ENCODE measurements at places on chromosomes 16 and 17. TPM values are rescaled to one million over a fixed set of nuclear protein-coding genes. Genes with fewer than 3 reads are reported as not detected.

GRCh38 chr17:60358606-60359225 is 33.2 kb downstream of the USP32 start:
- H3K27ac ChIP-seq, result no peak overlapping the region
- peaks cover 29% of the 10 kb centered on the region for H3K4me1 ChIP-seq
- no peaks in the 10 kb centered on the region for H3K27me3 ChIP-seq
- no peaks in the 10 kb centered on the region for H3K36me3 ChIP-seq
- no peak for DNase-seq

DNA sequence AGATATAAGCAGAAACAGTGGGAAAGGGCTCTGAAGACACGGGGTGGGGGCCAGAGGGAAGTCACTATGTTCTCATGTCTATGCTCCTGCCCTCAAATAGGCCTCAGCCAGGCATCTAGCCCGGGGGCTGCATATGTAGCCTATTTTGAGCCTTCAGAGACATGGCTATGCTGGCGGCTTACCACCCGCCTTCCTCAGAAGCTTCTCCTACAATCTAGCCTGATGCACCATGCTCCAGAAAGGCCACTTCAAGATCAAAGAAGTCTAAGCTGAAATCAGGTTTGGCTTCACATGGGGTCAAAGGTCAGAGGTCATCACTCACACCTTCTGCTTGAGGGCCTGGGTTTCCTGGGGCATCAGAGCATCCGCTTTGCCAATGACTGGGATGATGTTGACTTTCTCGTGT is 1.6 kb downstream of the SEPTIN1 start:
- peaks cover 19% of the 10 kb centered on the region for H3K4me1 ChIP-seq
- no peaks in the 10 kb centered on the region for H3K27me3 ChIP-seq
- no peak overlapping the region for H3K4me3 ChIP-seq
- H3K36me3 ChIP-seq, result no peaks in the 10 kb centered on the region
- no peak for DNase-seq

GRCh38 chr16:31265329-31266245 is 5.8 kb downstream of the ITGAM start:
- peak overlapping the region; percentile 58 for H3K27ac ChIP-seq
- DNase-seq, result peak; percentile 66
- H3K27me3 ChIP-seq, result no peaks in the 10 kb centered on the region
- peaks cover 27% of the 10 kb centered on the region for H3K4me1 ChIP-seq
- H3K36me3 ChIP-seq, result no peaks in the 10 kb centered on the region
- no peak overlapping the region for H3K4me3 ChIP-seq

The TPSD1 gene
- total RNA-seq, result not detected

The HEATR9 gene
- not detected for total RNA-seq

Measured in PC-9 (cell line).